ENCODE measurements at places on chromosomes 13 and 19. TPM values are rescaled to one million over a fixed set of nuclear protein-coding genes. Genes with fewer than 3 reads are reported as not detected.

The SIGLEC9 gene
- not detected for total RNA-seq

The ATP4B gene
- total RNA-seq: 0.07 TPM

The FAM124A gene
- 7.0 TPM for total RNA-seq

The RDH8 gene
- not detected for total RNA-seq

The FXYD7 gene
- total RNA-seq: not detected

The SSC5D gene
- total RNA-seq: 0.13 TPM

The LHB gene
- 0.26 TPM for total RNA-seq

The ATP4A gene
- not detected for total RNA-seq

The ZNF8 gene
- 3.8 TPM for total RNA-seq

The TINCR gene
- total RNA-seq: 0.11 TPM

The CEACAM3 gene
- total RNA-seq: not detected

The GGN gene
- 0.35 TPM for total RNA-seq

DNA sequence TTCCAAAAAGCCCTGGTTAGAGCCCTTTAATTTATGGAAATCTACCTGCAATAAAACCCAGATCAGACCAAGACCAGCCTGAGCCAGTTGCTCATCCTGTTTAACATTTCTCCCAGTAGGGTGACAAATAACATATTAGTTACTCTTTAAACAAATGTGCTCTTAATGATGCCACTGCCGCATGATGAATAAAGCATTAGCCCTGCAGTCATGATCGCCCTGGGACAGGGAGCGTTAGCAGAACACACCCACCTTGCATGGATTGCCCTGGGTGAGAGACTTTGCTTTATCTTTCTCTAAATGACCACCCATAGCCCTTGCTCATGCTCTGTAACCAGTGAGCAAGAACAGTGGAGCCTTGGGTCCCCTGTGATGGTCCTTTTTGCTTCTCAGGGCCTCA, 362.4 kb downstream of the ENOX1 start:
- DNase-seq: no peak

GRCh38 chr19:40565910-40566495, 10.7 kb upstream of the SHKBP1 start:
- no peak for DNase-seq

DNA sequence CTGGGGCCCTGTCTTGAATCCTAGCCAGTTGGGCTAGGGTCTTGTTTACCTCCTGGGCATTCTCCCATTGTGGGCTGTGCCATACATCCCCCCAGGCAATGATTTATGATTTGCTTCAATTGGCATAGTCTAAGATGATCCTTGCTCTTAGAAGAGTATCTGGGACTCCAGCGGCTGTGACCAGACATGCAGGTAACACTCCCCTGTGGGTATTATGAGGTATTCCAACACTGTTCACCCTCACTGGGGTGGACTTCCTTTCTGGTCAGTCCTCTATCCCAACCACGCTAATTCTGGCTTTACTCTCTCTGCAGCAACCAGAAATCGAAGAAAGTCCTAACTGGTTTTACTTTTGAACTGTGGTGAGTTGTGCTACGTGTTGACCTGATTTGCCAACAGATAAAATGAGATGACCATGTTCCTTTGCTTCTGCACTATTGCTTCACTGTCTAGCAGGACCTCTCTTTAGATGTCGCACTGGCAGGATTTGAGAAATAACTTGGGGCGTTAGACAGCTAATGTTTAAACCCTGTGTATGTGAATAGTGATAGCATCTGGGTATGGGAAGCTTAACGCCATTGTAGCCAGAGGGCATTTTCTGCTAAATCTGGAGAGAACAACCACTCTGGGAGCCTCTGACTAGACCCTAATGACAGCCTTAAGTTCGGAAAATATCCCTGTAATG, 6.7 kb upstream of the LRCH1 start:
- DNase-seq: no peak

- DNase-seq: no peak
Measured at GRCh38 chr13:113275387-113275786, 21.7 kb upstream of the LAMP1 start.

GRCh38 chr19:19749117-19749907, 16.4 kb upstream of the ZNF14 start:
- no peak for DNase-seq

- DNase-seq: no peak
Measured at GRCh38 chr13:26386026-26386425, 132.1 kb downstream of the CDK8 start.

DNA sequence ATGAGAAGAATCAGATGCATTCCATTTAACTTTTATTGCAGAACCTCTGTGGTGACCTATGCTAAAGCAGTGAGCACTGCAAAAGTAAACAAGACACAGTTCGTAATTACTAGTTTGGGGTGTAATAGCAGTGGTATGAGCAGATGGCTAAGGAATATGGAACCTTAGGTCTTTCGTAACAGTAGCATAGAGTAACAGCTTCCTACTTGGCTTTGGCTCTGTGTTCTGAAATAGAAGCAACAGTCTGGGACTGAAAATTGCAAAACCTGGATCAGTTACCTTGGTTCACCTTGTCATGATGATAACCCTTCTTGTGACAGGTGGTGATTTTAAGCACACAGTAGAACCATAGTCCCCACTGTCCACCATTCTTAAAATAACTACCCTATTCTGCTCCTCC, 303.4 kb downstream of the GPC6 start:
- DNase-seq: no peak

GRCh38 chr19:16627928-16628182, 149 bp downstream of the MED26 start:
- DNase-seq: no peak

DNA sequence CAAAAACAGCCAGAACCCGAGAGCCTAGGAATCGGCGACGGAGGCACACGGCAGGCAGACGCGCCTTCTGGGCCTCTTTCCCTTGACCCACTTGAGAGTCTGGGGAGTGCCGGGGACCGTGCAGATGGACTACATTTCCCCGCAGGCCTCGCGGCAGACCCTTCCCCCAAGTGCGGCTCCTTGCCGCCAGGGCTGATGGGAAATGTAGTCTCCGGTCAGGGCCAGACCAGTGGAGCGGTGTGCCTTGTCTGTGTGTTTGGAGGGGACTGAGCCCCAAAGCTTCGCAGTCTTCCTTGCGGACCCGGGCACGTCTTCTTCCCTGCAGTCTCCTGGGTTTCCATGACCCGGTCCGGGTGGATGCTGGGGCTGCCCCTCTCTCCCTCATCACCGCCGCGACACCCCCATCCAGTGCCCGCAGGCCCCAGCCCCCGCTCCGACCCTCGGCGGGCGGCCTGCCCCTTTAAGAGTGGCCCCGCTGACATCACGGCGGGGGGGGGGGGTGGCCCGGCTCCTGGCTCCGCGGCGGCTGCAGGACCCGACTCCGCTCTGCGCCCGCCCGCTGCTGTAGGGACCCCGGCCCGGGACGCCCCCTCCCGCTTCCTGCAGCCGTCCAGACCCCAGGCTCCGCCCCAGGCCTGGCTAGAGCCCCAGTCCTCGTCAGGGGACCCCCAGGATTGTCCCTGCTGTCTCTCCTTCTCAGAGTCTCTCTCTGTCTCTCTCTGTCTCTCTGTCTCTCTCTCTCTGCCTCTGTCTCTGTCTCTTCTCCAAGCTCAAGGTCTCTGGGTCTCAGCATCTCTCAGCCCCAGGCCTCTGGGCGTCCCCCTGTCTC, 758 bp upstream of the CACNG7 start:
- DNase-seq: no peak

DNA sequence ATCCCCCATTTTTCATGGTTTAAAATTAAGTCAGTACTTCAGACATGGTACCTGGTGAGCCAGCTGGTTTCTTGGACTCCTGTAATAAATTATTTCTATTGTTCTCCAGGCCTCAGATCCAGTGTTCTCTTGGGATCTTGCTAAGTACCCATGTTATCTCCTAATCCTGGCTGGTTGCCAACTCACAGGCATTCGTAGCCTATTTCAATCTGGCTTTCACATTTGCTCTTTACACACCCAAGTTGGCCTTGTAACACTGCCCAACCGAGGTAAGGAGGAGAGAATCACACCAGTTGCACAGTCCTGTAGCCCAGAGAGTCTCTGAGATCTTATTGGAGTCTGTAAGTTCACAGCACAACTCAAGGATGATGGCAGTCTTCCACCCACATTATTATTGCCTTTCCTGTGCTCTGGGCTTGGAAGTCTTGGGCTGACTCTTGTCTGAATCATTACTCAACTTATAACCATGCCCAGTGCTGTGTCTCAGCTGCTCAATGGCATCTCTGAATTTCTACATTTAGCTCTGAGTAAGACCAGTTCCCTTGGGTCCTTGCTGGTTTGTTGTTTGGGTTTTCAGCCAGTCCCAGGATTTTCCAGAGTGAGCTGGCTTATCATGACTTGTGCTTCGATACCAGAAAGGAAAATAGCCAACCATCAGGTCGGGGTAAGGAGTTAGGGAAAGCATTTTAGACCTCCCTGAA, 76.6 kb upstream of the KLF12 start:
- DNase-seq: no peak

- DNase-seq: no peak
Measured at GRCh38 chr19:15974856-15975255, 26.0 kb downstream of the OR10H4 start.

- DNase-seq: no peak
Measured at GRCh38 chr13:109100705-109101304, 471.4 kb downstream of the MYO16 start.

GRCh38 chr19:38043649-38044144, 136.7 kb downstream of the SIPA1L3 start:
- DNase-seq: no peak

GRCh38 chr19:45801603-45802175, 9.0 kb upstream of the DMWD start:
- DNase-seq: no peak

DNA sequence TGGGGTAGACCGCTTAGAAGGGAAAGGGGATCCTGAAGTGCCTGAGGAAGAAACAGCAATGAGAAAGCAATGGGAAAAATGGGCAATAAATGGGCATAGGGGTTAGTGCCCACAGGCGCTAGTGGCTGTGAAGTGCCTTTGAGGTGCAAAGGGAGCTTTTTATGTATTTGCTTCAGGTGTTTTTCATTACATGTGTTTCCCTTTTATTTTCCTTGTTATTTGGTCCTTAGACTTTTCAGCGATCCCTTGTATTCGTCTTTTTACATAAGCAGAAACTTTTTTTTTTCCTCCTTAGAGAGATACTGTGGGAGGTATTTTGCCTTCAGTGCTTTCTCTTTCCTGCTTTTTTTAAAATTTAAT, 19.6 kb downstream of the NFIX start:
- DNase-seq: no peak

- DNase-seq: no peak
Measured at GRCh38 chr13:113454936-113455335, 1.6 kb upstream of the ADPRHL1 start.

DNA sequence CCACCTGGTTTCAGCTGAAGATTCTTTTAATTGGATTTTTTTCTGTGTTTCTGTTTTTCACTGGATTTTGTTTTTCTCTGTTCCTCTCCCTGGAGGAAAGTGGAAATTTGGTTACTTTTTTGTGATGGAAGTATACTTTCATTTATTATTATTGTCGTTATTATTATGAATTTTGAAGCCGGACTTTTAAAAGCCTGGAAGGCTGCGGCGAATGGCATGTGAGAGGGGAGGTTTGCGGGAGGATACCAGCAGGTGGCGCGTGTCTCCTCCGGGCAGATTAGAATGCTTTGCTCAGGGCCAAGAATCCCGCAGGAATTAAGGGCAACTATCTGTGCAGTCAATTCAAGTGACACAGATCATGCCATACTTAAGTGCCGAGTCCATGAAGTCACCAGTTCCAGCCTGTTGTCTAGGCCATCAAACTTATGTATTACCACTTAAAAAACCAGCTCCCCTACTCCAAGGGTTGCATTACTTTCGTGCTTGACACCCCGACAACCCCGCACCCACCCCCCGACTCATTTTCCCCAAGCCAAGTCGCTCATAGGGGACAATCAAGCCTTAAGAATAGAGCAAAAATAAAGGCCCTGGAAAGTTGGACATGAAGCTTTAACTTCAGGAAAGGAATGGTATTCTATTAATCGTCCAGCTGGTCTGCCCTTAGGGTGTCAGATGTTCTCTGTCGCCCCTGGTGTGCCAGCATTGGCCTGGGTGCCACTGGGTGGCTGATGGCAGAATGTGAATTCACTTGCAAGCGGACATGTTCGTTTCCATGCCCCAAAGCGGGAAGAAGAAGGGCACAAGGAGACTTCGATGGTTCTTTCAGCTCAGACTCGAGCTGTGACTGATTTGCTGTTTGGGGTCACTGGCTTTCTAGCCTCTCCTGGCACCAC, 1.3 kb upstream of the LRCH1 start:
- peak; percentile 30 for DNase-seq

GRCh38 chr13:112905619-112905989, 63.4 kb upstream of the MCF2L start:
- DNase-seq: no peak

GRCh38 chr13:109412283-109412901, 374.0 kb downstream of the IRS2 start:
- no peak for DNase-seq

- DNase-seq: no peak
Measured at GRCh38 chr13:42532561-42533335, 41.2 kb upstream of the TNFSF11 start.

GRCh38 chr13:44819772-44820171, 169.5 kb downstream of the NUFIP1 start:
- no peak for DNase-seq

GRCh38 chr19:30293051-30293785, 79.0 kb upstream of the ZNF536 start:
- no peak for DNase-seq

- DNase-seq: no peak
Measured at GRCh38 chr13:59601993-59602392, 561.7 kb downstream of the DIAPH3 start.

- DNase-seq: no peak
Measured at GRCh38 chr13:80259159-80259558, 81.8 kb downstream of the SPRY2 start.

DNA sequence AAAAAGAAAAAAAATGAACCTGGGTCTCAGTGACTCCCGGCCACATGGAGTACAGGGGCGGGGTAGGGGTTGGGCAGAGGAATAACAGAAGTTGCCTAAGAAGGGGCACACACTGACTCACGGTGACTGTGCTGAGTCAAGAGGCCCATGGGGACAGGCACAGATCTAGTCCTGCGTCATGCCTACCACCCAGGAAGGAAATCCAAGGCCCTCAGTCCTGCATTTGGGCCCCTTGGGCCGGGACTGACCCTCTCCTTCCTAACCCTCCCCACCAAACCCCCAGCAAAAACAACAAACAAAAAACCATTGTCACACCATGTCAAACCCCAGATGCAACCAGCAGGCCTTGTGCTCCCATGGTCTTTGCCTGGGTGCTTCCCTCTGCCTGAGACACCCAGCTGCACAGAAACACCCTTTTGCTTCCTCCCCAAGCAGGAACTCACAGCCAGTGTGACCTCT, 9.6 kb upstream of the NOTCH3 start:
- DNase-seq: no peak

DNA sequence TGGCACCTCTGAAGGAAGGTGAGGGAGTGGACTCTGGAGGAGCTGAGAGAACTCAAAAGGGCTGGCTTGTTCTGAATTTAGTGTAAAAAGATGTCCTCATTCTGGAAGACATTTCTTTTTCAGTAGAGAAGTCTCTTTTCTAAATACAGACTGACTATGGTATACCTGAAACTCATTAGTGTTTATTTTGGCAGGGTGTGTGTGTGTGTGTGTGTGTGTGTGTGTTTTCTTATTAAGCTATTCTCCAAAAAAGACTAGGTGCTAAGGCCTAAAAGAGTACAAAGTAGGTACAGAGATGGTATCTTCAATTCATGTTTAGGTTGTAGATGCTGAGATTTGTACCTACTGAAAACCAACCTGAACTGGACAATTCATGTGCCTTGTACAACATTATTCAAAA, 196.4 kb downstream of the SPRY2 start:
- DNase-seq: no peak

GRCh38 chr13:44051918-44052675, 172.4 kb downstream of the LACC1 start:
- no peak for DNase-seq

- no peak for DNase-seq
Measured at GRCh38 chr13:46858163-46858562, 38.7 kb downstream of the HTR2A start.

Measured in pulmonary artery endothelial cell (primary cell).